ENCODE measurements at places on chromosomes 5 and 9. TPM values are rescaled to one million over a fixed set of nuclear protein-coding genes. Genes with fewer than 3 reads are reported as not detected.

- H3K36me3 ChIP-seq, result no peaks in the 10 kb centered on the region
- no peak overlapping the region for H3K4me3 ChIP-seq
Observed at GRCh38 chr5:32831624-32832023, 120.5 kb downstream of the NPR3 start.

DNA sequence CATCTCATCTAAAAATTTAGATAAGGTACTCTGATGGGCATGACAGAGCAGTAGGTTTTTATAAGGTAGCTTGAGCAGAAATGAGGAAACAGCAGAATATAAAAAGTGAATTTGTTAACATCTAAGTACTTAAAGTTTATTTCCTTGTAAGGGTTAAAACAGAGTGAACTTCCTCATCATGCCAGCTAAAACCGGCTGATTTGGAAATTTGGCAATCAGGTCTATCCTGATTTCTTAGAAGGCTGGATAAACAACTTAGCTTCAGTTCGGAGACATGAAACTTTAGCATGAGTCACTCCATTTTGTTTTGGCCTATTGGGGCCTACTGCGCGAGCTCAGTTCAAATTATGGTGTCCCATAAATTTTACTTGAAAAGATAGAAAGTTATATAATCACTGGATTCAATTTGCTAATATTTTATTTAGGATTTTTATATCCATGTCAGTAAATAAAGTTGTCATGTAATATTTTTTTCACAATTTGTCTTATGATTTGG, 241.6 kb upstream of the RORB start:
- H3K36me3 ChIP-seq, result no peaks in the 10 kb centered on the region
- no peaks in the 10 kb centered on the region for H3K4me1 ChIP-seq
- no peaks in the 10 kb centered on the region for H3K27me3 ChIP-seq
- H3K27ac ChIP-seq, result no peak overlapping the region

- H3K4me3 ChIP-seq, result no peak overlapping the region
- H3K4me1 ChIP-seq, result no peaks in the 10 kb centered on the region
- no peak for DNase-seq
- no peak overlapping the region for H3K27ac ChIP-seq
- no peaks in the 10 kb centered on the region for H3K27me3 ChIP-seq
- no peaks in the 10 kb centered on the region for H3K36me3 ChIP-seq
Observed at GRCh38 chr5:42491699-42492098, 68.5 kb downstream of the GHR start.

DNA sequence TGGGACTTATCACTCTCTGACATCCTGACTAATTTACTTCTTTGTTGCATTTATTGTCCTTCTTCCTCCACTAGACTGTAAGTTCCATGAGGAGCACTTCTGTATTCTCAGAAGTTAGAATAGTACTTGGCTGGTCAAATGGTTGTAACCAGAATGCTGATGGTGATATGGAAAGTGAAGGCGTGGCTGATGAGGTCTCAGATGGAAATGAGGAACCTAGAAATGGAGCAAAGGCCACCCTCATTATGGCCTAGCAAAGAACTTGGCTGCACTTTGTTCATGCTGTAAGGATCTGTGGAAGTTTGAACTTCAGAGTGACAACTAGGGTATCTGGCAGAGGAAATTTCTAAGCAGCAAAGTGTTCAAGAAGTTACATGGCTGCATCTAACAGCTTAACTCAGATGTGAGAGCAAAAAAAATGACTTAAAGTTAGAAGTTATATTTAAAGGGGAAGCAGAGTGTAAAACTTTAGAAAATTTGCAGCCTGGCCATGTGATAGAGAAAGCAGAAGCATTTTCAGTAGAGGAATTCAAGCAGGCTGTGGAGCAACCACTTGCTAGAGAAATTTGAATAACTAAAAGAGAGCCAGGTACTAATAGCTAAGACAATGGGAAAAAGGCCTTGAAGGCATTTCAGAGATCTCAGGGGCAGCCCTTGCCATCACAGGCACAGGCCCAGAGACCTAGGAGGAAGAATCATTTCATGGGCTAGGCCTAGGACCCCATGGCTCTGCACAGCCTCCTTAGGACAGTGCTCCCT, 14.9 kb upstream of the SLC22A5 start:
- no peaks in the 10 kb centered on the region for H3K27me3 ChIP-seq
- no peaks in the 10 kb centered on the region for H3K4me1 ChIP-seq
- no peak overlapping the region for H3K27ac ChIP-seq
- DNase-seq, result no peak
- no peak overlapping the region for H3K4me3 ChIP-seq

GRCh38 chr5:43065948-43066798, 26.1 kb upstream of the ANXA2R start:
- H3K36me3 ChIP-seq, result peaks cover 2% of the 10 kb centered on the region
- peak; percentile 75 for DNase-seq
- peak overlapping the region; percentile 100 for H3K4me3 ChIP-seq
- H3K27ac ChIP-seq, result peak overlapping the region; percentile 91

The RGS7BP gene
- total RNA-seq, result not detected

The MRPS2 gene
- total RNA-seq, result 17.7 TPM

The IFNB1 gene
- total RNA-seq, result not detected

DNA sequence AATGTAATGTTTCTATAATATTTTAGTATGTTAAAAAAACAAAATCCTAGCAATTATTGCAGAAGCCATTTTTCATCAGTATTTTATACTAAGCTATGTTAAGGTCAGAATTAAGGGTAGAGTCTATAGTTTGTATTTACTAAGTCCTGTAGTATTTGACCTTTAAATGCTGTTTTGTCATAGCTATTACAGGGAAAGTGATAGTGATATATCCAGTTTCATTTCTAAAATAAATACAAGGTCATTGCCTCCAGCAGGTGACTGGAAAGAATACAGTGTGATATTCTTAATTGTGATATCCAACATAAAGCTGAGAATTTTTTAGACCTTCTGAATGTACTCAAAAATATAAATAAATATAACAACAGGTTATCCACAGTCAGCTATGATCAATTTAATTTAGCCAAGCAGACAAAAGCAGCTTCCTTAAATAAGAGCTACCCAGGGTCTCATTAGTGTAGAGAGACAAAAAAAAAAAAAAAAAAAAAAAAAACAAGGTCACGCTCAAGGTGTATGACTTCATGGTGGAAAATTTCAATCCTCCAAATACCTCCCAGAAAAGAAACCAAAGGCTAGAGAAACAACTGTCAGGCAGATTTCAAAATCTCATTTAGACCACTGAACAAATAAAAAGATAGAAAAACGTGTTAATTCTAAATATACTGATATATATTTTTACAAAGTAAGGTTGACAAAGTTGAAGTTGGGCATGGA, 278.7 kb downstream of the HCN1 start:
- no peaks in the 10 kb centered on the region for H3K27me3 ChIP-seq
- no peaks in the 10 kb centered on the region for H3K36me3 ChIP-seq
- no peak for DNase-seq

The TARS1 gene
- 41.5 TPM for total RNA-seq

DNA sequence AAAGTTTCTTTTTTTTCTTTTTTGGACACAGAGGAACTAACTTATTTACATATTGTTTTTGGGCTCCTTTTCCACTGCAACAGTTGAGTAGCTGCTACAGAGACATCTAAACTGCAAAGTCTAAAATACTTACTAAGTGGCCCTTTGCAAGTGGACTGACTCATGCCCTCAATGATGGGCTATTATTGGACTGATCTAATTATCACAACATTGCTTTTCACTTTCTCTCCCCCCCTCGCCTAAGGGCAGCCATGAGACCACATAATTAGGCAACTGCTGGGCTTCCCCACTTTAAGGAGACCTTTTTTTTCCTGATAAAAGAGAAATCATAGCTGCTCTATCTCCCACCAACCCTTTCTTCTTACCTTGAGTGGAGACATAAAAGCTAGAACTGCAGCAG, 47.0 kb downstream of the PLK2 start:
- H3K27ac ChIP-seq, result no peak overlapping the region
- no peaks in the 10 kb centered on the region for H3K27me3 ChIP-seq
- H3K4me1 ChIP-seq, result no peaks in the 10 kb centered on the region
- H3K36me3 ChIP-seq, result no peaks in the 10 kb centered on the region
- DNase-seq, result no peak

GRCh38 chr9:129223551-129224208, 45.6 kb upstream of the IER5L start:
- peaks cover 5% of the 10 kb centered on the region for H3K27me3 ChIP-seq
- no peak overlapping the region for H3K4me3 ChIP-seq
- no peak overlapping the region for H3K27ac ChIP-seq
- peaks cover 8% of the 10 kb centered on the region for H3K4me1 ChIP-seq

- H3K27me3 ChIP-seq, result no peaks in the 10 kb centered on the region
- no peaks in the 10 kb centered on the region for H3K36me3 ChIP-seq
- peaks cover 4% of the 10 kb centered on the region for H3K4me1 ChIP-seq
- DNase-seq, result no peak
- no peak overlapping the region for H3K4me3 ChIP-seq
- no peak overlapping the region for H3K27ac ChIP-seq
Observed at GRCh38 chr5:32302835-32303754, 9.6 kb downstream of the MTMR12 start.

The IFNK gene
- not detected for total RNA-seq

DNA sequence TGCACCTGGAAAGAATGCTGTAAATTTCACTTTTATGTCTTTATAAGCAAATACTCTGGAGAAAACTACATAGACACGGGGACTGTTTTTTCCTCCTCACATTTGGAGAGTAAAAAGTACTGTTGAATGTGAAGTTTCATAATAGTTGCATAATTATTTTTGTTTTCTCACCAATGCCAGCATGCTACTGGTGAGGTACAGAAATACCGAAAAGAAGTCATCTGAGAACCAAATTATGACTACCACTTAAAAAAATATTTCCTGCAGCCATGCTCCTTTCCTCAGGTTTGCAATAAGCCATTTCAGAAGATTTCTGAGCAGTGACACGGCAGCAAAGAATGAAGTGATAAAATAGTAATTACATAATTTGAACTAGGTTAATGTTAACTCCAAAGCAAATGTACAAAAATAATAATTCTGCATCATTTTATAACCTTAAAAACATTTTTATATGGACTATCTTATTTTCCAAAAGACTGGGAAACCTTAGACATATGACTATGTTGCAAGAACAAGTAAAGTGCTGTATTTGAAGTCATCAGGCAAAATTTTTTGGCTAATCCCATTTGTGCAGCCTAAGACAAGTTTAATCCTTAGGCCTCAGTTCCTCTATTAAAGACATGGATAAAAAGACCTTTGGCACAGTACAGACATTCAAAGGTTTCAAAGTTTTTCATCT, 144.7 kb downstream of the PCSK1 start:
- H3K36me3 ChIP-seq, result no peaks in the 10 kb centered on the region
- no peak for DNase-seq
- no peak overlapping the region for H3K27ac ChIP-seq
- no peaks in the 10 kb centered on the region for H3K27me3 ChIP-seq
- no peak overlapping the region for H3K4me3 ChIP-seq
- H3K4me1 ChIP-seq, result no peaks in the 10 kb centered on the region

DNA sequence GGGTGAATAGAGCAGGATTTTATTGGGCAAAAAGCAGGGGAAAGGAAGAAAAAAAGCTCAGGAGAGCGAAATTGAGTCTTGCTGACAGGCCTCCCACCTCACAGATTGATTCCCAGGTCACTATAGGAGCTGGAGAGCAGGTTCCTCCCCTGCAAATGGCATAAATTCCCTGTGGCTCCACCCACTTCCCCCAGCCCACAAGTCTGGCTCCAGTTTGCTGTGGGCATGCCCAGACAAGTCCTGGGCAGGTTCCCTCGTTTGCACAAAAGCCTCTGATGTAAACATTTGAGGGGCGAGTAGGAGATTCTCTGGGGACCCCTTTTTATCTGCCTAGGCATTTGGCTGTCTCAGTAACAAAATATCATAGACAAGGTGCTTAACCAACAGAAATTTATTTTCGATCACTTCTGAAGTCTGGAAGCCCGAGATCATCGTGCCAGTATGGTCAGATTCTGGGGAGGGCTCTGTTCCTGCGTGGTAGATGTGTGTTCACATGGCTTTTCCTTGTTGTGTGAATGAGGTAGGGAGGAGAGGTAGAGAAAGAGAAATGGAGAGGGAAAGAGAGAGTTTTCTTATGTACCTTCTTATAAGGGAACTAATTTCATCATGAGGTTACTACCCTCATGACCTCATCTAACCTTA, 614.5 kb downstream of the MAT2B start:
- no peak overlapping the region for H3K27ac ChIP-seq
- H3K27me3 ChIP-seq, result no peaks in the 10 kb centered on the region
- H3K36me3 ChIP-seq, result no peaks in the 10 kb centered on the region
- no peaks in the 10 kb centered on the region for H3K4me1 ChIP-seq
- no peak for DNase-seq

The MARCOL gene
- not detected for total RNA-seq

The PHF24 gene
- not detected for total RNA-seq

DNA sequence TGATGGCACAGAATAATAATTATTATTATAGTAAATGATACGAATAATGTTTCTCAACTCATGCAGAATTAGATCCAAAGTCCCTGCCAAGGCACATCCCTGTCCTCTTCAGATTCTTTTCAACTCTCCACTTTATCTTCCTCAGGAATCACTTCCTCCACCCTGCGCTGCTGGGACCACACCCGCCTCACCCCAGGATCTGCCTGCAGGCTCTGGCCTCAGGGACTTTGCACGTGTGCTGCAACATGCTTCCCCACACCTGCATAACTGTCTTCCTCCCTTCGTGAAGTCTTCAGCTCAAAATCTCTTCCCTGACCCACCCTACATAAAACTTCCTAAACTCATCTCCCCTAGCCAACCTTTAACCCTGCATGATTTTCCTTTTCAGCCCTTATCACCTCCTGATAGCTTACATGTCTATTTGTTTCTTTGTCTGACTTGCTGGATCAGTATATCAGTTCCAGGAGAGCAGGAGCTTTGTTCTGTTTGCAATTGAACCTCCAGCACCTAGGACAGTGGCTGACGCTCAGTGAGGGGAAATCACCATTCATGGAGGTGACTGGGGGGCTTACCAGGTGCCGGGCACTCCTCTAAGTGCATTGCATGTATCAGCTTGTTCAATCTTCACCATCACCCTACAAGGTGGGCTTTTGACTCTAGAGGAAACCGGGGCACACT, 47.5 kb upstream of the EGFLAM start:
- H3K27me3 ChIP-seq, result no peaks in the 10 kb centered on the region
- no peak for DNase-seq
- no peaks in the 10 kb centered on the region for H3K36me3 ChIP-seq
- no peak overlapping the region for H3K27ac ChIP-seq
- no peaks in the 10 kb centered on the region for H3K4me1 ChIP-seq
- no peak overlapping the region for H3K4me3 ChIP-seq

GRCh38 chr5:113003763-113004162, 27.2 kb downstream of the DCP2 start:
- DNase-seq, result no peak
- H3K27ac ChIP-seq, result no peak overlapping the region
- no peaks in the 10 kb centered on the region for H3K27me3 ChIP-seq
- no peak overlapping the region for H3K4me3 ChIP-seq
- H3K4me1 ChIP-seq, result no peaks in the 10 kb centered on the region

GRCh38 chr5:154758977-154759376, 3.8 kb downstream of the LARP1 start:
- H3K4me3 ChIP-seq, result no peak overlapping the region
- peaks cover 51% of the 10 kb centered on the region for H3K4me1 ChIP-seq
- no peak for DNase-seq

- no peaks in the 10 kb centered on the region for H3K36me3 ChIP-seq
- H3K27ac ChIP-seq, result no peak overlapping the region
- no peaks in the 10 kb centered on the region for H3K4me1 ChIP-seq
Observed at GRCh38 chr5:140926443-140927227, 536 bp downstream of the PCDHAC1 start.
